ENCODE measurements at places on chromosomes 1 and 21.

- no peak for DNase-seq
These were observed 686.2 kb downstream of the ADGRL2 start for GRCh38 chr1:82486969-82487368.

DNA sequence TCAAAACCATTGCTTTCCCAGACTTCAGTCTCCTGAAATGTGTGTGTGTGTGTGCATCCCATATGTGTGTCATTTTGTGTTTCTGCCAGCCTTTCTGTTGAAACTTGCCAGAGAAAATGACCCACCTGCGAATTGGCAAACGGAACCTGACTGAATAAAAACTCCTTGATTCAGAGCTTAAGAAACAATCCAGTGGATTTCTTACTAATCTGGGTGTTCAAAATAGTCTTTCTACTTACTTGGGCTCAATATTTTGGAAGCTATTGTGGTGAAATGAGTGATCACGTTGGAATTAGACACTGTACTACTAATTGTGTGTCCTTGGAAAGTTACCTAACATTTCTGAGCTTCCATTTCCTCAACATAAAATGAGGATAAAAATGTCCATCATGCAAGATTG lies 138.9 kb upstream of the ERG start:
- no peak for DNase-seq

- no peak for DNase-seq
These were observed 5.8 kb downstream of the PLA2G2A start for GRCh38 chr1:19973616-19974015.

GRCh38 chr1:63713627-63714481 lies 60.0 kb upstream of the ROR1 start:
- no peak for DNase-seq

DNA sequence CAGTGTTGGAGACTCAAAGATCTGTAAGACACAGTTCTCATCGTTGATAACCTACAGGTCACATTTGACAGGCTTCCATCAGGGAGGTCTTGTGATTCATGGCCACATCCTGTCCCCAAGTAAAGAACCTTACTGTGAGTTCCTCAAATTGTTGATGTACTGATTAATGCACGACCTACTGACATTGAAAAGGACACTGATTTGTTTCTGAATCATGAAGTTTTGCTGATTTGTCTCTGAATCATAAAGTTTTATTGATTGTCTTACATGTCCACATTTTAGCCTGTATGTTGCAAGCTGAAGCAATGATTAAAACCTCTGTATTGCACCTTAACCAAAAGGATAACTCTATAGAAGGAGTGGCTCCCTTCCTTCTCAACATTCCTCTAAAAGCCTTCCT lies 476.3 kb upstream of the RUNX1 start:
- DNase-seq: no peak

DNA sequence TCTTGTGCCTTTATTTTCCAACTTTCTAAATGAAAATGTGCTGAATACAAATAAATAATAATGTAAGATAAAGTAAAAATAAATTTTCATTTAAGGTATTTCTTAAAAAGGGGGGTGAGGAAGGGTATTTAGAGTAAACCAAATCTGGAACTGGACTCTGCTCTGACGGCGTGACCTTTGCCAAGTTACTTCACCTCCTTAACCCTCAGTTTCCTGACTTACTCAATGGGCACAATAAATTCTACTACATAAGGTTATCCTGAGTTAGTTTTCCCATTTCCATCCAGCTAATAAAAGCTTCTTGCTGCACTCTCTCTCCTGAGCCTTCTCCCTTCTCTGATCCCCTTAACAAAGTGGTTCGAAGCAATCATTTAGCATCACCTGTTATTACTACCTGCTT lies 93.9 kb downstream of the NID1 start:
- DNase-seq: no peak
